Cerebellar nuclear complex (tissue), 1 donor: ENCODE measurements at places on chromosomes 1 and 21.

GRCh38 chr1:248757784-248758195 lies 2.2 kb upstream of the LYPD8 start:
- DNase-seq, result no peak

DNA sequence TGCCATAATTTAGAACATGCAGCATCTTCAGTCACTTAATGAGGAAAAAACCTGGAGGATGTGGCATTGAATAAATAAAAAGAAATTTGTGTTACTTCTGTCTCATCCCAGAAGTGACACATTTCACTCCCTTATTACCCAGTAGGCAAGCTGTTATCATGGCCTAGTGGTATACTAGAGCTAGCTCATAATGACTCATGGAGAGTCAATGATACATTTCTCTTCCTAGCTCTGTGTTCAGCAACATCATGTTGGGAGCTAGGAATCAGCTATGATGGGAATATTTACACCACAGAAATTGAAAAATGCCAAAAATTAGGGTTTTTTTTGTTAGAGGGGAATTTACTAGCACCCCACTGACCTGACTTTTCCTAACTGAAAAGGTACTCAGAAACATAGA lies 182.7 kb downstream of the HMCN1 start:
- DNase-seq, result no peak

DNA sequence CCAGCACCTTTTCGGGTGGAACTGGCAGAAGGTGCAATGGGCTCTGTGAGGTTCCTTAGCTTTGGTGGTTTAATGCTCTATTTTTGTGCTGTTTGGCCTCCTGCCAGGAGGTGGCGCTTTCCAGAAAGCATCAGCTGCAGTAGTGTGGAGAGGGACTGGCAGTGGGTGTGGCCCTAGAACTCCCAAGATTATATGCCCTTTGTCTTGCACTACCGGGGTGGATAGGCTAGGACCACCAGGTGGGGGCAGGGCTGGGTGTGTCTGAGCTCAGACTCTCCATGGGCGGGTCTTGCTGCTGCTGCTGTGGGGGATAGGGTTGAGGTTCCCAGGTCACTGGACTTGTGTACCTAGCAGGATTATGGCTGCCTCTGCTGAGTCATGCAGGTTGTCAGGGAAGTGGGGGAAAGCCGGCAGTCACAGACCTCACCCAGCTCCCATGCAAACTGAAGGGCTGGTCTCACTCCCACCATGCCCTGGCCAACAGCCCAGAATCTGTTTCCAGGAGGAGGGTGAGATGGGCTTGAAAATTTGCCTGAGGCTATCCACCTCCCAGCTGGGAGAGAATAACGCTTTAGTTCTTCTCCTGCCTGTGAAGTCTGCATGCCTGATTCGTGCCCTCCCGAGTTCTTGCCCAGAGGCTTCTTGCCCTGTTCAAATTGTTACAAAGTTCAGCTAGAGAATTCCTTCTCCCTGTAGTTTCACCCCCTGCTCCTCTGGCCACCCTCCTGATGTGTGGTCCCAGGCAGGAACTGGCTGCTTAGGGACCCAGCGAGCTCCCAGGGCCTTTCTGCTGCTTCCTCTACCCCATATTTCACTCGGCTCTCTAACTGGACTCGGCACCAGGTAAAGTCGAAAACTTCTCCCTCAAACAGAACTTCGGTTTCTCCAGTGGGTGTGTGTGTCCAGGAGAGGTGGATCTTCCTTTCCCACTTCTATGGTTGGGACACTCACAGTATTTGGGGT lies 76.5 kb upstream of the BTG3 start:
- DNase-seq, result no peak

- no peak for DNase-seq
Observed at GRCh38 chr1:201147396-201148015, 6.8 kb downstream of the TMEM9 start.

GRCh38 chr1:169250022-169250421 lies 117.6 kb downstream of the NME7 start:
- no peak for DNase-seq

- no peak for DNase-seq
Observed at GRCh38 chr1:2311184-2312032, 79.9 kb downstream of the MORN1 start.

DNA sequence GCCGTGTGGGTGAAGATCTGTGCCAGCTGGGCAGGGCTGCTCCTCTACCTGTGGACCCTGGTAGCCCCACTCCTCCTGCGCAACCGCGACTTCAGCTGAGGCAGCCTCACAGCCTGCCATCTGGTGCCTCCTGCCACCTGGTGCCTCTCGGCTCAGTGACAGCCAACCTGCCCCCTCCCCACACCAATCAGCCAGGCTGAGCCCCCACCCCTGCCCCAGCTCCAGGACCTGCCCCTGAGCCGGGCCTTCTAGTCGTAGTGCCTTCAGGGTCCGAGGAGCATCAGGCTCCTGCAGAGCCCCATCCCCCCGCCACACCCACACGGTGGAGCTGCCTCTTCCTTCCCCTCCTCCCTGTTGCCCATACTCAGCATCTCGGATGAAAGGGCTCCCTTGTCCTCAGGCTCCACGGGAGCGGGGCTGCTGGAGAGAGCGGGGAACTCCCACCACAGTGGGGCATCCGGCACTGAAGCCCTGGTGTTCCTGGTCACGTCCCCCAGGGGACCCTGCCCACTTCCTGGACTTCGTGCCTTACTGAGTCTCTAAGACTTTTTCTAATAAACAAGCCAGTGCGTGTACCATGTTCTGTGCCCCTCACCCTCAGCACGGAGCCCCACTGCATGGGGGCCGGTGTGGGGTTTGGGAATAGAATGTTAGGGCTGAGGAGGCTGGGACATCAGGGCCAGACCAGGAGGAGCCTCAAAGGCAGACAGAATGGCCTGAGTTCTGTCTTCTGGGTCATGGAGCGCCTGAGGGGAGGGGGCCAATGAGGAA lies 21.3 kb downstream of the SERINC2 start:
- DNase-seq, result no peak

DNA sequence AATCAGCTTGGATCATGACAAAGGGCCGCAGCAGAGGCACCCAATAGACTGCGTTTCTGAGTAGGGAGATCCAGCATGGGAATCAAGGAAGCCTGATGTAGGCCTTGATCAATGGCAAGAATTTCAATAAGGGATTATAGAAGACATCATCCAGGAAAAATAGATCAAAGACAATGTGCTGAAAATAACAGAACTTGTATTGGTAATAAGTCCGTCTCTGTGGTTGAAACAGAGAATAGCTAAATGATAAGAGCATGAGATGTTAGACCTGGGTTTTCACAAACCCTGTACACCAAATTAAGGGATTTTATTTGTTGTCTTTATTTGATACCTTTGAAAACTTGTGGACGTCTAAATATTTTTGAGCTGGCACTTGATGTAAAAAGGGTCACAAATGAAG lies 228.0 kb upstream of the SGIP1 start:
- no peak for DNase-seq

- DNase-seq, result no peak
Observed at GRCh38 chr1:212686069-212686468, 13.6 kb downstream of the BATF3 start.

- DNase-seq, result no peak
Observed at GRCh38 chr1:9284061-9284460, 8.6 kb upstream of the SPSB1 start.

DNA sequence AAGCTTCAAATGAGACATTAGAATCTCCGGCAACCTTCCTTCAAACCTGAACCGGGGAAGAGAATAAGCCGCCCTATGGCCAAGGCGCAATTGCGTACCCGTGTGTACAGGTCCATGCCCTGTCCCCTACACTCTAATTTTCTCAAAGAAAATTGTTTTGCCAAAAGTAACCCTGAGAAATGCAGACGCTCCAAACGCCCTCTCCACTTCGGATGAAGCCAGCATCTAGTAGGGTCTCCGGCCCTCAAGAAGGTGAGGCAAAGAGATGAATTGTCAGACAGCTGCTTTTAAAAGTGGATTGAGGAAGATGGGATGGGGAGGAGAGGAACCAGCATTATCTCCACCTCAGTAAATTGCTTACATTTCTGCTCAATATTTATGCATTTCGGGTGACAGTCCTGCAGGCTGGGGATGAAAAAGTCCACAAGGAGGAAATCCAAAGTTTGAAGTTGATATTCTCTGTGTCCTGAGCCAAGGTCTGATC lies 630 bp upstream of the LHX9 start:
- no peak for DNase-seq

- DNase-seq, result no peak
Observed at GRCh38 chr1:185063719-185064118, 18.4 kb downstream of the RNF2 start.

DNA sequence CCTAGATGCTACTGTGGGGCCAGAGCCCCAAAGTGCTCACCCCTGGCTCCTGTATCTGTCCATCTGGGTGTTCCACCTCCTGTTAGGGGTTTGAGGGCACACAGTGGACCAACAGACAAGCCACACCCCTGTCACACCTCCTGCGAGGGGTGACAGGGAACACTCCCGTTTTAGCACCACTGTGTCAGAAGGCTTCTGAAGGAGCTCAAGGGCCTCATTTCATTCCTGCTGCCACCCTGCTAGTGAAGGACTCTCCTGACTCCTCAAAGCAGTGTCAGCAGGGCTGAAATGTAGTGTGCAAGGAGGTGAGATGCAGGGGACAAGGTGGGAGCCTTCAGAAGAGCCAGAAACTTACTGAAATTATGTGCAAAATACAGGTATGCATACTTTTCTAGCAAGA lies 174.6 kb downstream of the GPATCH2 start:
- DNase-seq, result no peak

DNA sequence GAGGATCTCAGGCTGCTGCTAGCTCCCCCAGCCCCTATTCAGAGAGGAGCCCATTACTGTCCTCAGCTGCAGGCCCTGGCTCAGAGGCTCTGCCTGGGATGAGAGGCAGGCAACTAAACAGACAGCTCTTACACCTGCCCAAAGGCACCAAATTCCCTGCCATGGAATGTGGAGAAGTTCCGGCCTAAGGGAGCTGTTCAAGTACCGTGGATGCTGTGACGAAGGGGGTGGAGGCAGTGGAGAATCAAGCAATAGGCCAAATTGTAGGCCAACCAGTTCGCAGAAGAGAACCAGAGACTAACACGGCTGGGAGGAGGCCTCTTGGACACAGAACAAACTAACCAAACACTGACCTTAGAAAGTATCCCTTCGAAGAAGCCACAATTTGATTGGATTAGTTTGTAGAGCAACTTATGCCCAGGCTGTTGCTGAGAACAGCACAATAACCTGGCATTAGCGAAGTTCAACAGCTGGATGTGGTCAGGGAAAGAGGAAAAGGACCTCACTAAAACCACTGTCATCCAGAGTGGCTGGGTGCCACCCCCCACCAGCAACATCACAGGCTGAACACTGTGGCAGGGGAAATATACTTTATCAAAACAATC lies 3.6 kb downstream of the C1orf174 start:
- no peak for DNase-seq

GRCh38 chr1:47722101-47722500 lies 275.1 kb downstream of the TRABD2B start:
- DNase-seq, result no peak

- no peak for DNase-seq
Observed at GRCh38 chr1:153795934-153796785, 21.0 kb downstream of the SLC27A3 start.

- DNase-seq, result no peak
Observed at GRCh38 chr1:35407743-35408142, 139.2 kb downstream of the ZMYM4 start.

DNA sequence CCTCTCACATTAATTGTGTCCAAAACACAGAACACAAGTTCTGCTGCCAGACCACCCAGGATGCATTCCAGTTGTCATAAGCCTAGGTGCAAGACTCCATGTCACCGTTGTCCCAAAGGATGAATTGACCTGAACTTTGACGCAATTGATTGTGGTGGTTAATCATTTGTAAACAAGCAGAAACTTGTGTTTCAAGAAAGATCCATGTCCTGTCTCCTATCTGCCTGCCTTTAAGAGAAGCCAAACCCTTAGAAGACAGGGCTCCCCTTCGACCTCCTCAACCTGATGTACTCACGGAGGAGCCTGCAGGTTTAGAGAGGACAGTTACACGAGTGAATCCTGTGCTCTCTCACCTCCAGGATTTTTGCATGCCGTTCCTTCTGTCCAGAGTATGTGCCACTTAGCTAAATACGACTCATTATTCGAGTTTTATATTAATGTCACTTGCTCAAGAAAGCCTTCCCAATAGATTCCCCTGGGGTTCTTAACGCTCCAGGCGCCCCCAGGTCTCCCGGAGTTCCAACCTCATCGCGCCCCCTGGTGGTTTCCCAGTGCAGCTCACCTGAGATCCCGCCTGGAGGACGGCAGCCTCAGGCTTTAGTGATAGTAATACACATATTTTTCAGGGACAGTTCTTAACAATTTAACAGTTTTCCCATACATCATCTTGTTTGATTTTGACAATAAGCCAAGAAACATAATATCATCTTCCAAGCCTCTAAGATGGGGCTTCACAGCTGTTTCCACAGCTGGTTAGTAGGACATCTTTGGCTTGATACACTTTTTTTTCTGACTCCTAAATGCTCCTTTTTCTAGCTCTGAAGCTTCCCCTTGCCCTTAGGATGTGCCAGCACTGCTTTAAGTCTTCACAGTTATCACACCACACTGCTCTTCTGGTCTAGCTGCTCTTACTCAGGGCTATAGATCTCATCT lies 2.4 kb upstream of the C8B start:
- DNase-seq, result no peak

- no peak for DNase-seq
Observed at GRCh38 chr1:25705699-25706098, 89.1 kb downstream of the MAN1C1 start.

- DNase-seq, result no peak
Observed at GRCh38 chr1:6703016-6703415, 1.4 kb upstream of the DNAJC11 start.

DNA sequence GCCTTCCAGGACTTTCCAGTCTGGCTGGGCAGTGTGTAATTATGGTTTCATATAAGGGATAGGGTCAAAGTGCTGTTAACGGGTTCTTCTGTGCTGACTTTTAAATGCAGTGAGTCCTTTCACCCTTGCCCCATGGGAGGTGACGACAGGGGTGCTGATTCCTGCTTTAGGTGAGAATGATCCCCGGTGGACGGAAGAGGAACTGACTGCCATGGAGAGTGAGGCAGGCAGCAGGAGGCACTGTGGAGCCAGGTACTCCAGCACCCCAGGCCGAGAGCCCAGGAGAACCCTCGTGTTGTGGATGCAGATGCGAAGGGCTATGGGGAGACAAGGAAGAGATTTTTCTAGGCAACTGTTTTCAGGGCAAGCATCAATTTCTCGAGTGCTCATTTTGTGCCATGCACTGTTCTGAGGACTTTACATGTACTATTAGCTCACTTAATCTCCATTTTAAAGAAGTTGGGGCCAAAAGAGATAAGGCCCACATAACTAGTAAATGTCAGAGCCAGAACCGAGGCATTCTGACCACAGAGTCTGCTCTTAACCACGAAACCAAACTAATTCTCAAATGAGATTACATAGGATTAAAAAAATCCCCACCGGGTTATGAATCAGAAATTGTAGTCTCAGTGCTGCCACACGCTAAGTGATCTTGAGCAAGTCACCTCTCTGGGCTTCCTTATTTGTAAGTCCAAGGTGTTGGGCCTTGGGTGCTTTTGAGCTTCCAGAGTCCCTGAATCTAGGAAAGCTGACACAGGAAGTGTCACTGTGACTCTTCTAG lies 28.2 kb downstream of the STPG1 start:
- DNase-seq, result no peak

GRCh38 chr1:176826265-176826664 lies 338.2 kb downstream of the ASTN1 start:
- no peak for DNase-seq

GRCh38 chr1:147721716-147722115 lies 38.7 kb downstream of the GJA5 start:
- no peak for DNase-seq

- DNase-seq, result no peak
Observed at GRCh38 chr1:68433395-68433794, 16.4 kb downstream of the RPE65 start.

- no peak for DNase-seq
Observed at GRCh38 chr1:64864018-64864940, 102.1 kb downstream of the JAK1 start.
